ENCODE measurements at places on chromosomes 1 and 21. TPM values are rescaled to one million over a fixed set of nuclear protein-coding genes. Genes with fewer than 3 reads are reported as not detected.

Gene CCDC27
- total RNA-seq, result not detected

Gene GPR3
- total RNA-seq, result not detected

GRCh38 chr21:44667612-44668011 lies 885 bp upstream of the KRTAP12-2 start:
- DNase-seq, result no peak

GRCh38 chr1:62728963-62729362 lies 40.8 kb upstream of the DOCK7 start:
- DNase-seq, result no peak

GRCh38 chr1:96515925-96516324 lies 205.7 kb upstream of the PTBP2 start:
- no peak for DNase-seq

Gene EPRS1
- 67.6 TPM for total RNA-seq

GRCh38 chr1:81126989-81127581 lies 673.6 kb upstream of the ADGRL2 start:
- DNase-seq, result no peak

DNA sequence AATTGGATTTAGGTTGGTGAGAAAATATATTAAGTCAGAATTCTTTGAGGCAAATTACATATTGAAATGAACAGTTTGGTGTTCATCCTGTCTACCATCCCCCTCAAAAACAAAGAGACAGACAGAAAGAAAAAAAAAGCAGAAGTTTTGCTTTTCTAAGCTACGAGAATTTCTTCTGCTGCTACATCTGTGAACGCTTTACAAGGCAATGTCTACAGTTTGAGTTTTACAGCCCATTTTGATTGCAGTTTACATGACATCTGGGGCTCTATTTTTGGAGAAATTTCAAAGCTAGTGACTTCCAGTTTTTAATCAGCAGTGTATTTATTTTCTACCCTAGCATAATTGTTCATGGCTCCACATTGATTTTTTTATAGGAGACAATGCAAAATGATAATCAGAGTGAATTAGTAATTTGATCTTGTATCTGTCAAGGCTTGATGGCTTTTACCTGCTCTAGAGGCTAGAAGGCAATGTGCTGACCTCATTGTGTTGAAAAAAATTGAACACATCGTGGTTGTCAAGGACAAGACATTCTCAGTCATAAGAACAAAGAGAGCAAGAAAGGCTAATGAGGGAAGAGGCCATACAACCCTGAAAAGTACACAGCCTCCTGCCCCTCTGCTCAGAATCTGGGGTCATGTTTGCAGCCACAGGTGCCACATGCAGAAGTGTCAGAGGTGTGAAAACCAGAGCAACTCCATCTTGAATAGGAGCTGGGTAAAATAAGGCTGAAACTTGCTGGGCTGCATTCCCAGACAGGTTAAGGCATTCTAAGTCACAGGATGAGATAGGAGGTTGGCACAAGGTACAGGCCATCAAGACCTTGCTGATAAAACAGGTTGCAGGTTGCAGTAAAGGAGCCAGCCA lies 201.0 kb upstream of the CAMK1G start:
- DNase-seq, result no peak

Gene SESN2
- total RNA-seq, result 27.6 TPM

DNA sequence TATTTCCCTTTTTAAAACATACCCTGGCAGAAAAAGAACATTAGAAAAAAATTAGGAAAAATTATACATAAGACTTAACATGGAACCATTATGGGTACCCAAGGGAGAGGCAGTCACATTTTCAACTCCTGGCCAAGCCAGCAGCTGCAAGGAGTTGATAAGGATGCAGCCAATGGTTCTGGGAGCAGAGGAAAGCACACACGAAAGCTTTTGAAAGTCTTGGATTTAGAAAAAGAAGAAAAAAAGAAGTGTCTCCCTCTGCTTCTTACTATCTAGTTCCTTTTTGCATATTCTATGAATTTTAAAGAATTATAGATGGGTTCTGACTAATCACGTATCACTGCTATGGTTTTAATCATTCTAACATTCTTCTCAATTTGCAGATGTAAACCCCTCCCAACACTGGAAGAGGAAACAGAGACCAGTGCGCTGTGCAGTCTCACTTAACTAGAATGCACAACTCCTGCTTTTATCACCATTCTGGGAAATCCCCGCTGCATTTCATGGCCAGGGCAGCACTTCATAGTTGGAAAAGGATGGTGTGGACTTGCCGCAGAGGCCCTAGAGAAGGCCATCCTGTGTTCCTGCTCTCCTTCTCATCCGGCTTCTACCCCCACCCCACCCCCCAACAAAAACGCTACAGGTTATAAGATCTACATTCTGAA lies 2.7 kb upstream of the CD58 start:
- DNase-seq, result no peak

Gene CD244
- 1.2 TPM for total RNA-seq

DNA sequence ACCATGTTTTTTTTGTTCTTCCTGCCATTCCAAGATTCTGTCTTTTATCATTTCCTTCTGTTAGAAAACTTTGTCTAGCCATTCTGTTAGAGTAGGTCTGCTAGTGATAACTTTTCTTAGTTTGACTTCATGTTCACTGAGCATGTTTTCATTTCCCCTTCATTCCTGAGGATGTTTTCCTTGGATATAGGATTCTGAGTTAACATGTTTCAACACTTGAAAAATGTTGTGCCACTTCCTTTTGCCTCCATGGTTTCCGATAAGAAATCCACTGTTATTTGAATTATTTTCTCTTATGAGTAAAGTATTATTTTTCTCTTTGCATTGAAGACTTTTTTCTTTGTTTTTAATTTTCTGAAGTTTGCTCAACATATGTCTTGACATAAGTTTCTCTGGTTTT lies 66.7 kb downstream of the ATP1A1 start:
- DNase-seq, result no peak

Gene RCC1
- 23.0 TPM for total RNA-seq

Gene OR10T2
- not detected for total RNA-seq

DNA sequence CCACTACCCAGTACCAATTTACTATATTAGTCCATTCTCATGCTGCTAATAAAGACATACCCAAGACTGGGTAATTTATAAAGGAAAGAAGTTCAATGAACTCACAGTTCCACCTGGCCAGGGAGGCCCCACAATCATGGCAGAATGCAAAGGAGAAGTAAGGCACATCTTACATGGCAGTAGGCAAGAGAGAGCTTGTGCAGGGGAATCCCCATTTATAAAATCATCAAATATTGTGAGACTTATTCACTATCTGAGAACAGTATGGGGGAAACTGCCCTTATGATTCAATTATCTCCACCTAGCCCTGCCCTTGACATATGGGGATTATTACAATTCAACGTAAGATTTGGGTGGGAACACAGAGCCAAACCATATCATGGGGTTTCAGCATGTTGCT lies 6.4 kb downstream of the CD58 start:
- DNase-seq, result no peak

DNA sequence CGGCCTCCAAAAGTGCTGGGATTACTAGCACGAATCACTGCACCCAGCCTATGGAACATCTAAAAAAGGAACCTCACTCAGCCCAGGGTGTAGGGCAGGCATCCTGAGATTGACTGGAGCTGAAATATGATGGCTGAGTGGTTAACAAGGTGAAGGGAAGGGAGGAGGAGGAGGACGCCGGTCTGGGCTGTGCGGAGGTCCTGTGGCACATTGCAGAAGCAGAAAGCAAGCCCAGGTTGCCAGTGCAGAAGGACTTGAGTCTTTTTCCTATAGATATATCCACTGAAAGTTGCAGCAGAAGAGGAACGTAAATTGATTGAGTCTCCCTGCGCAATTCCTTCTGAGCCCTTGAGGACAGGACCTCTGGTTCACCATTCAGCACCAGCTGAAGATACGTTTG lies 1.5 kb upstream of the KIF17 start:
- DNase-seq, result no peak

GRCh38 chr21:31298618-31299269 lies 45.3 kb downstream of the TIAM1 start:
- no peak for DNase-seq

DNA sequence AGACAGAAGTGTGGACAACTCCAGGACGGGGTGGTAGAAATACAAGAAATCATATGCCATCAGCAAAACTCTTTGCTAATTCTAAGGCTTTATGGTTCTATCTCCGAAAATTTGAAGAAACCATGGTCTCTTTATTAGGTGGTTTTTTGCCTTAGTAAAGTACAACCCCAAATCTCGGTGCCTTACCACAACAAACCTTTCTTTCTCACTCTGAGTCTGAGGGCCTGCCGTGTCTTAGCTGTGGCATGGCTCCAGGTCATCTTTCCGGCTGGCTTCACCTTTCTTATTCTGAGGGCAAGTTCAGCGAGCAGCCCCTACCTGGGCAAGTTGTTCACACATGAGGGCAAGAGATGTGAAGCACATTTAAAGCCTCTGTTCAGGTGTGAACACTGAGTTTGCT lies 280.6 kb downstream of the TTLL7 start:
- no peak for DNase-seq

All from mucosa of descending colon (tissue), 3 donors.